ELR (cell line): ENCODE measurements at places on chromosomes 1 and 21.
A peak's percentile ranks its signal among the peaks of the same experiment; 100 is the strongest.

DNA sequence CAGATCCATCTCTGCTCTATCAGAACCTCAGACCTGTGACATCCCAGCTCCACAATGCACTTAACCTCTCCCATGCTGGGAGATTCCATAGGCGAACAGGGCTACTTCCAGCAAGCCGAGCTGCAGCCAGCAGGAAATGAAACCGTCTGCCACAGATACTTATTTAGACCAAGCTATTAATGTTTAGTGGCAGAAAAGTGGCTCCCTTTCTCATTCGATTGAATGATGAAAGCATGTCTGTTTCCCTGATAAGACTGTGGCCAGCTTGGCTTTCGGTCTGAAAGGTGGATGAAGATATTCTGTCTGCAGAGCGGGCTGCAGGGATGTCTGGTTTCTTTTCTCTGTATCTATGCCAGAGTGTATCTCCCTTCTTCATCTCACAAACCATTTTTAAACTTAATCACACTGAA lies 146.4 kb downstream of the GREM2 start:
- no peak for DNase-seq

DNA sequence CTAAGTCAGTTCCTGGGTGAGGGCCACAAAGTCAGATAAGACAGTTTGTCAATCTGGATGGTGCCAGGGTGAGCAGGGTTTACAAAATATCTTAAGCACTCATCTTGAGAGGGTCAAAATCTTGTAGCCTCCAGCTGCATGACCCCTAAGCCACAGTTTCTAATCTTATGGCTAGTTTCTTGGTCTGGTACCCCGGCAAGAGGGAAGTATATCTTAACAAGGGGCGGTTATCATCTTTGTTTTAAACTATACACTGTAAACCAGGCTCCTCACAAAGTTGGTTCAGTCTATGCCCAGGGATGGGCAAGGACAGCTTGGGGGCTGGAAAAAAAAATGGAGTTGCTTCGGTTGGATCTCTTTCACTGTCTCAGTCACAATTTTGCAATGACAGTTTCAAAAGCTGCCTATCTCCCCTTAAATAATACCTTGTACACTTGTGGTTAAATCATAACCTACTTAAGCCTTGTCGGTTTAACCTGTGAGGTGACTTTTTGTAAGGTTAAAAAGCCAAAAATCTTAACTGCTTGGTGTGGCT lies 7.8 kb upstream of the CD46 start:
- no peak for DNase-seq

GRCh38 chr21:33212159-33212851 lies 17.4 kb upstream of the IFNAR2 start:
- DNase-seq: peak; percentile 6

- peak; percentile 6 for DNase-seq
Observed at GRCh38 chr1:98898940-98899339, 105.7 kb downstream of the PLPPR5 start.

- no peak for DNase-seq
Observed at GRCh38 chr1:197062692-197063091, 4.4 kb downstream of the F13B start.

DNA sequence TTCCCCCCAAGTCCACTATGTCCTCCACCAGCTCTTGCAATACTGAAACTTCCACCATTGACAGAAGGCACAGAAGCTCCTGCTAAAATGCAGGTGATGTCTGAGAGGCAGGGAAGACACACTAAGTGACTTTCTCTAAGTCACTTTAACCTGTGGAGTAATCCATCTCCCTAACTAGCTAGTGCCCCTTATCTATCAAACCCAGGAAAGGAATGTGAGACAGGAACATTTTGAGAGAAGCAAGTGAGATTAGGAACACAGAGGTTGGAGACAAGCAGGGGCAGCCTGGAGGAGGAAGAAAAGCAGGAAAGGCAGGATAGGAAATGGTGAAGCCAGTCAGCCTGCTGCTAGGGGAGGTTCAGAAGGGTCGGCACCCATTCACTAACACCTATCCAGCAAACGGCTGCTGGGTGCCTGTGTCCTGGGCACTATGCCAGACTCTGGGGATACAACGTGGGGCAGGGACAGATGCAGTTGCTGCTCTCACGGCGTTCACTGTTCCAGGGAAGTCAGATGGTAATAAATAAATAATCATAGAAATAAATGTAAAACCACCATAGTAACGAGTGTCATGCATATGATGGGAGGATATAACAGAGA lies 7.0 kb downstream of the GPA33 start:
- no peak for DNase-seq

DNA sequence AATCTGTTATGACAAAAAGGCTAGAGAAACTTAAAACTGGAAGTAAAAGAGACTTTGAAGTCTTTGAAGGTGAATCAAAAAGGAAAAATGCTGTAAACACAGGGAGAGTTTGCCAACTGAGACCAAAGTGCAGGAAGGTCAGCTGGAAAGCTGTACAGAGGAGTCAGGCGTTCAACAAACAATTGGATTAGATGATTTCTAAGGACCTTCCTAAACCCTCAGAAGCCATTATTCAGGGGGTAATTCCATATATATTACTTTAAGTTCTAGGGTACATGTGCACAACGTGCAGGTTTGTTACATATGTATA lies 156.8 kb downstream of the ZBTB18 start:
- DNase-seq: no peak

DNA sequence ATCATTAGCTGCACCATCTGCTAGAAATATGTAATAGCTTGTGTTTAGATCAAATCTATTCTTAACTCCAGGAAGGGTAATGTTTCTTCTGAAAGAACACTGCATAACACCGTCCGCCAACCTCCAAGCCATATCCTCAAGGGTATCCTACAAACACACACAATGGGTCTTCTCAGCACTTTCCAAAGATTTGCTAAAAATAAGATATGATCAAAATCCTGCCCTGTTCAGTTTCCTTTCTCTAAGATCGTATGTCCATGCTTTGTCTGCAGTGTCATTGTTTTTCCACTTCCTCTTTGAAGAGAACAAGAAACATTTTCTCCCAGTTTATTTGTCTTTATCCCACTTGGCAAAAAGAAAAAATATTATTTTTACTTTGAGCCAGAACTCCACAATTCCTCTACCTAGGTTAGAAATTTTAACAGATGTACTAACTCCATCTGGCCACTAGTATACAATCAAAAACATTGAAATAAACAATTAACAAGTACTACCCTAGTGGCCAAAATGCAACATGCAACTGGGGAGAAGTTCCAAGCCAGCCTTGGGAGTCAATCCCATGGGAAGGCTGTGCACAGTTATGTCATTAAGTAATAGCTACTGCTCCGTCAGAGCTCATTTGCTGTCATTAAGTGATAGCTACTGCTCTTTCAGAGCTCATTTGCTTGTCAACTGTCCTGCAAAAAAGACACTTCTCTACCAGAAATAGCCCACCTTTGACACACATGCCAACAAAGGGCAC lies 37.8 kb downstream of the FRRS1 start:
- peak; percentile 71 for DNase-seq

DNA sequence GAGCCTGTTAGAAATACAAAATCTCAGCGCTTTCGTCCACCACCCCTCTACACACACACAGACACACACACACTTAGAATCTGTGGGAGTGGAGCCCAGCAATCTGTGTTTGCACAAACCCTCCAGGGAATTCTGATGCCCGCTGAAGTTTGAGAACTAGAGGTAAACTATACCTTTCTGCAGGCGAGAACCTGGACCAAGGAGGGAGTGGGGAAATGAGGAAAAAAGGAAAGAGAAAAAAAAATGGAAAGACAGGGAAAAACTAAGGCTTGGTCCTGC lies 468 bp upstream of the NIBAN1 start:
- DNase-seq: no peak

DNA sequence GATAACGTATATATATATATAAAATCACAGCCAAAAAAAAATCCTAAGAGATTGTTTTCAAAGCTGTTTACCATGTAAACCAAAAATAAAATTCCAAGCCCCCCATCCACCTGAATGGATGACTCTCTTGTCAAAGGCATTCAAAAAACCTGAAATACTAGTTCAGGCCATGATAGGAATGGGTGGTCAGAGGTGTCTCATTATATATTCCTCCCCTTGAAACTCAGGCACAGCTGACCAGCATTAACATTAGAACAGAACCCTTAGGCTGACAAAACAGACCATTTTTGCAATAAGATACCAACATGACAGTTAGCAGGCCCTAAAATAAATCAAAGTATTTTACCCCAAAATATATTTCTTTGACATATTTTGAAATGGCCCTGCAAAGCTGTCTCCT lies 122.5 kb downstream of the DNM3 start:
- DNase-seq: no peak

- DNase-seq: no peak
Observed at GRCh38 chr1:77906019-77906545, 17.7 kb downstream of the NEXN start.

DNA sequence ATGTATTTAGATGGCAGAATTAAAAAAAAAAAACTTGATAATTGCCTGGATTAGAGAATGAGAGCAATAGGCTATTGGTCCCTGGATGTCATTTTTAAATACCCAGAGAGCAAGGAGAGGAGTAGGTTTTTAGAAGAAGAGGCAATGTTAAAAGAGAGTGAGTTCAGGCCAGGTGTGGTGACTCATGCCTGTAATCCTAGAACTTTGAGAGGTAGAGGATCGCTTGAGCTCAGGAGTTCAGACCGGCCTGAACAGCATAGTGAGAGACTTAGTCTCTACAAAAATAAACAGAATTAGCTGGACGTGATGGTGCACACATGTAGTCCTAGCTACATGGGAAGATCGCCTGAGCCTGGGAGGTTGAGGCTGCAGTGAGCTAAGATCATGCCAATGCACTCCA lies 15.9 kb upstream of the MUTYH start:
- no peak for DNase-seq

DNA sequence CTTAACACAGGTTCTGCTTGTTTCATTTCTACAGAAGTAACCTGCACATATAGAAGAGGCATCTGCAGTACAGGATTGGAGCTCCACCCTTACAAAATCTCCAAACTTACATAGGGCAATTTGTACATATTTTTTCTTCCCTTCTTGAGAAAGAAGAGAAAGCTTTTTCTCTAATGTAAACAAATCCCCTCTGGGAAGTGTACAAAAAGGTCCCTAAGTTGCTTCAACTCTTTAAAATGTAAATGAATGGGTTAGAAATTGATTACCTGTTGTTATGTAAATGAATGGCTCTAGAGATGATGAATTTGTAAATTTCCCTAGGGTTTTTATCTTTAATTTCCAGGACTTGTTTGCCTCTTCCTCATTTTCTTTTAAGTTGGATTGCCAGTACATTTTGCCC lies 1183.7 kb downstream of the MRPL39 start:
- no peak for DNase-seq

GRCh38 chr1:152367436-152367835 lies 7.6 kb upstream of the FLG2 start:
- DNase-seq: no peak

- peak; percentile 47 for DNase-seq
Observed at GRCh38 chr1:118335331-118335732, 150.3 kb upstream of the SPAG17 start.

GRCh38 chr1:235017191-235017590 lies 111.4 kb downstream of the TOMM20 start:
- no peak for DNase-seq

DNA sequence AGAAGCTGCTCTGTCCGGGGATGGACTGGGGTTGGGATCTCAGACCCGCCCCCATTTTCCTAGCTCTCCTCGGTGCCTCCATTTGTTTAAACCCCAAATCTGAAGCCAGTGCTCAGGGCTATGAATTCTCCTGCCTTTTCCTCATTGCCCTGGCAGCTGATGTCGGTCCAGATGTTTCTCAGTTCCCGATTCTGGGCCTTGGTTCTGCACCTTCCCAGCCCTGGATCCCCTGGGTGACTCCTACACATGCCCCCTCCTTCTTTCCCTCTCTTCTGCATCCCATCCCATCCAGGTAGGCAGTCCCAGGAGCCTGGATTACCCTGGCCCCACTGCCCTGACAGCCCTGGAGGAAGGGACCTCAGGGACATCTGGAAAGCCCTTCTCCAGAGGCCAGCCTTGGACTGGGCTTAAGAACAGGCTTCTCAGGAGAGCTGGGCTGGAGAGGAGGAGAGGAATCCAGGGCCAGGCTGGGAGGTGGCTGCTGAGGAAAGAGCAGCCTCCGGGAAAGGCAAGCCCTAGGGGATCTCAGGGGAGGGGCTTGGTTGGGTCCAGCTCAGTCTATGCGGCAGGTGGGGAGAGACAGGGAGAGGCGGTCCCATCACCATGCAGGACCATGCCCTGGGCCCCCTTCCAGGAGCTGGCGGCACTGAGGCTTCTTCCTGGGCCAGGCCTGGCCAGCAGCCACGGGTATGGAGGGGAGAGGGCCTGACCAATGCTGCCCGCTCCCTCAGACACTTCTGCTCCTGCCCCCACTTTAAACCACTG lies 6.8 kb upstream of the EPS8L3 start:
- no peak for DNase-seq

DNA sequence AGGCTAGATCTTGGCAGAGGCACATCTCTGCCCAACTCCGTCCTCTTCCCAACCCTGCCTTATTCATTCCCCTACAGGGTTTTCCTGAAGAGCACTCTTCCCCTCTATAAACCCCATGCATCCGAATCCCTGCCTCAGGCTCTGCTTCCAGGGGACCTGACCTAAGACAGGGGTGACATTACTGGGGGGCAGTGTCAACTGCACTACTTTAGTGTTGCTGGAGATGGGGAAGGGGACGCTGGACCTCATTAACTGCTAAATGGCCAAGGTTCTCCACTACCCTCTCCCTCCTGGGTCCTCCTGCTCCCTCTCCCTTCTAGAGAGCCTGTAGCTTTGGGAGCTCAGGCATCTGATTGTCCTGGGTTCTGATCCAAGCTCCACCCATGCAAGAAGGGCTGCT lies 126.2 kb downstream of the GRIK3 start:
- DNase-seq: no peak

DNA sequence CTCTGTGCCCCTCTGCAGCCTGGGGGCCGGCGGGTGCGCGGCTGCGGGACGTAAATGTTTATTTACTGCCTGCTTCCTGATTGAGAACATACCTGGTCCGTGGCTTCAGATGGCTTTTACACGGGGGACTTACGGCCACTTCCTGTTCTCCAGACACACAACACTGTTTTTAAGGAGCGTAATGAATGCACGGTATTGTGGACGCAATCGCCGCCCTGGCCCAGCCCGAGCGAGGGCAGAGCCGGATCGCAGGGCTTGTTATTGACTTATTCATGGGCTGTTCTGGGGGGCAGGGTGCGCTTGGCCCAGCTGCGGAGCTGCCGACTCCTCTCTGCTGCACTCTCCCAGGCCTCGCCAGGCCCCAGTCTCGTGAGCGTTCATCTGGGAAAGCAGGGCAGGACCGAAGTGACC lies 52.8 kb upstream of the ACTRT2 start:
- DNase-seq: no peak

DNA sequence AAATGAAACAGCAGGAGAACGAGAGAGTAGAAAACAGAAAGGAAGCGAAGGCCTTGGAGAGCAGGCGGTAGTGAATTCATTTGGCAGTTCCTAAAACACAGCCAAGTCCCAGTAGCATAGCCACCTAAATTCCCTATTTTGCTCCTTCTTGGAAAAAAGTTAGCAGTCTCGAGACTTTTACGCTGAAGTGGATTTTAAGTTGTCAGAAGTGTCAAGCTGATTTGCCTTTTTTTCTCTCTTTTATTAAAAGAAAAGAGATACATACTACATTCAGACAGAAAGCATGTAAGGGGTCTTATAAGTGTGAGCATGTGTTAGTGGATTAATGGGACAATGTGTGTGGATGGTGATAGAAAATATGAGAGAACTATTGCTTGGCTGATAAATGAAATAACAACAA lies 19.2 kb downstream of the NFIA start:
- no peak for DNase-seq
